CD4-positive, alpha-beta T cell treated with Interferon gamma for 1 hour (primary cell): ENCODE measurements at places on chromosomes 4 and X.

GRCh38 chrX:150450519-150451177 is 87.5 kb downstream of the MAMLD1 start:
- DNase-seq, result no peak

DNA sequence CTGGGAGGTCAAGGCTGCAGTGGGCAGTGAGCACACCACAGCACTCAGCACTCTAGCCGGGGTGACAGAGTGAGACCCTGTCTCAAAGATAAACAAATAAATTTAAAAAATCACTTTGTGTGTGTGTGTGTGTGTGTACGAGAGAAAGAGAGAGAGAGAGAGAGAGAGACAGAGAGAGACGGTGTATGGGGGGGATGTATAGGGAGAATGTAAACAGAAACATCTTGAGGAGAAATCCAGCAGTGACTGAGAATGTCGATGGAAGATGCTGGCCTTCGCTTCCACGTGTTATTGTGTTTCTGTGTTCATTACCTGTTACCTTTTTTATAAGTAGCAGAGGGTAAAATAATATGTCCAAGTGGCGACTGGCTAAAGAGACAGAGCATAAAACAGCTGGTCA is 23.6 kb upstream of the RBPJ start:
- no peak for DNase-seq

DNA sequence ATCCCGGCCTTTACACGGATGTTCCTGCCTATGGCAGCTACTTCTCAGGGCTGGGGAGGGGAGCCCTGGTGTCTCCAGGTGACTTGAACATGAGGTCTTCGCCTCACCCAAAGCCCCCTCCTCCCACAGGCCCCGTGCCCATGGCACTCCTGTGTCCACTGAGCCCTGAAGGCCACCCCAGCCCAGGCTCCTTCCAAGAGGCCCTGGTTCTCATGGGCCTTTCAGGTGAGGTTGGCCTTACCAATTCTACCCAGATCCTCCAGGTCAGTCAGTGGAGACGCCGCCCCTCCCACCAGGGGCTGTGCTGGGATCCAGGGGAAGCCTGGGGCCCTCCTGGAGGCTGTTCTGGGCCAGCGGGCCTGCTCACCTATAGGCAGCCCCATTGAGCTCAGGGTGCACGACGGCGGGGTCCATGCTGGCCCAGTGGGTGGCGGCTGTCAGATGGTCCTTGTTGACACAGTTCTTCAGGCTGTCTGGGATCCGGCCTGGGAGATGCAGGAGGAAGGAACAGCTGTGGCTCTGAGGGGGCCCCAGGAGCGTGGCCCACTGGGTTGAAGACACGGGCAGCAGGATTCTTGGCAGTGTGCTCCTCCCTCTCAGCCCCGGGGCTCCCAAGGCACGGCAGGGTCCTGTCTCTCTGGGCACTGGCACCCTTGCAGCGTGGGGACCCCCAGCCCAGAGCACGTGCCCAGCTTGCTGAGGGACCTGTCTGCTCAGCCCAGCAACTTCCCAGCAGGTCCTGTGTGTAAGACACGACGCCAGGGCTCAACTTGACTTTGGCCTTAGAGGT is 36.2 kb downstream of the CTBP1 start:
- no peak for DNase-seq

DNA sequence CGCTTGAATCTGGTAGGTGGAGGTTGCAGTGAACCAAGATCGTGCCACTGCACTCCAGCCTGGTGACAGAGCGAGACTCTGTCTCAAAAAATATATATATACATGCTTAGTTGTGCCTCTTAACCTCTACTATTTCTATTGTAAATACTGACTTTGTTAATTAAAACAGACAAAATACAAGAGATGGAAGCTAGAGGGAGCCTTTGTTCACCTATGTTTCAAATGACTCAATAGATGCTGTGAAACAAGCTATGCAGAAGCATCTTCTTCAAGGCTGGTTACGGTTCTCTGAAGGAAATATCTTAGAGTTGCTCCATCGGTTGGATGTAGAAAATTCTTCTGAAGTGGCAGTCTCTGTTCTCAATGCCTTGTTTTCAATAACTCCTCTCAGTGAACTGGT is 6.2 kb downstream of the NCAPG start:
- no peak for DNase-seq

- no peak for DNase-seq
These were observed 195.9 kb downstream of the SHOX start for GRCh38 chrX:826448-826847.

- no peak for DNase-seq
These were observed 504 bp downstream of the PRRG3 start for GRCh38 chrX:151695583-151696340.

- no peak for DNase-seq
These were observed 173.0 kb downstream of the COX18 start for GRCh38 chr4:72896515-72896914.

DNA sequence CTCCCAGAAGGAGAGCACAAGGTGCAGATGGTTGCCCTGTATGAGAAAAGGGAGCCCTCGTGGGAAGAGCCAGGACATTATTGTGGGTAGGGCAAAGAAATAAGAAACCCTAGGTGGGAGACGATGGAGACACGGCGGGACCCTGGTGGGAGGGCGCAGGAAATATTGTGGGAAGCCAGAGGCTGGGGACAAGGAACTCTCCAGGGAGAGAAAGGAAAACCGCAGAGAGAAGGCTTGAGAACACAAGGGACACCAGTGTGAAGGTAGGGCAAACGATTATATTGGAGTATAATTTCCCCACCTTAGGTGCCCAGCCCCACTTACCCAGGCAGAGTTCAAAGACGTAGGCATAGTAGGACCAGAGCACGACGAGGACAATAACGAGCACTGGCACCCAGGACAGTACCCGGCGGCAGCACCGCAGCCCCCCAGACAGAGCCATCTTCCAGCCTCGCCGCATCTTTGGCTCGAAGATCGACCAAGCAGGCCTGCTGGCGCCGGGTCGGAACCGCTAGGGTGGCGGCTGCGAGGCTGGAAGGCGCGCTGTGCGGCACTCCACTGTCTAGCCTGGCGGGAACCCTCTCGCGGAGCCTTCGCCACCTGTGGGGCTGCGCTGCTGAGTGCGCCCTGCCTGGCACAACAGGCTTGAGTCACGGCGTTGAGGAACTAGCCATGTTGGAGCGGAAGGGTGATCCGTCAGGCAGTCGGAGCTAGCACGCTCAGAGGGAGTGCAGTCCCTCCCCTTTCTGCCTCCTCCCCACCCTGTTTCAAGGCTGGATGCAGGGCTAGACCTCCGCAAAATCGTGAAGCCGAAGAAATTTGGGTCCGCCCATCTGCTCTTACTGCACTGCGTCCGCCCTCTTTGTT is at the start of gene ZDHHC15:
Gene ZDHHC15, minus strand, starts transcription at position 473 of the 867 bp plus-strand sequence. Its CDS starts 13 bp downstream, at position 460.
- peak; percentile 30 for DNase-seq

- DNase-seq, result no peak
These were observed 43.9 kb downstream of the UGT2B10 start for GRCh38 chr4:68859655-68860054.

- no peak for DNase-seq
These were observed 104.0 kb downstream of the PHEX start for GRCh38 chrX:22135994-22136684.

DNA sequence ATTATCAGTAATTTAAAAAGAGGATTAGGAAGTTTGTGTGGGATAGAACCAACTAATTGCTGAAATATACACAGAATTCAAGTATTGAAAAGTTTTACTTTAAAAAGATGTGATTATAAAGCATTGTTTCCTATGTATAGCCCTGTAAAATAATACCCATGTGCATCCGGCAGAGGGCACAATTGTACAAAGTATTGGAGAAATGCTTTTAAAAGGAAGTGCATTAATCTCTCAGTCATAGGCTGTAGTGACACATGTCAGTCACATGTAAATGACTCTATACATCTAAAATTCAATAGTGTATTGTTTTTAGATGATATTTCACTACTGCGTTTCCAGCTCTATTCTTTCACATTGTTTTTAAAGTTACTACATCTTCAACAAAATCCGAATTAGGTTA is 9.7 kb upstream of the GEMIN8 start:
- DNase-seq, result peak; percentile 37

- no peak for DNase-seq
These were observed 6.3 kb upstream of the CSN3 start for GRCh38 chr4:70236125-70236524.

DNA sequence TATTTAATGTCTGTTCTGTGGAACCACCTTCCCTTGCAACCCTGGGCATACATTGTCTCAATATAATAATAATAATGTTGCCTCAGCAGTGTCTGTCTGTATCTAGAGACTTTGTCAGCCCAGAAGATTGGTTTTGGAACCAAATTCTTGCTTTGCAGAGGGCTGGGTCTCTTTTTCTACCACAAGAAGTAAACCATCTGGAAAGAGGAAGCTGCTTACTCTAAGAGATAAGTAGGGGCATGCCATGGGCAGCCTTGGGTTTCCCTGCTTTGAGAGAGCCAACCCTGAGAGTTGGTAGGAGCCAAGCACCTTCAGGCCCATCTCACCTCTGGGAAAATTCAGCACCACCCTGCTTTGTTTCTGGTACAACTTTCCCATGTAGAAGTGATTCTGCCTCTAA is 27.0 kb downstream of the TMEM31 start:
- DNase-seq, result no peak

- DNase-seq, result no peak
These were observed 512.4 kb upstream of the KLHL4 start for GRCh38 chrX:87005183-87005582.

DNA sequence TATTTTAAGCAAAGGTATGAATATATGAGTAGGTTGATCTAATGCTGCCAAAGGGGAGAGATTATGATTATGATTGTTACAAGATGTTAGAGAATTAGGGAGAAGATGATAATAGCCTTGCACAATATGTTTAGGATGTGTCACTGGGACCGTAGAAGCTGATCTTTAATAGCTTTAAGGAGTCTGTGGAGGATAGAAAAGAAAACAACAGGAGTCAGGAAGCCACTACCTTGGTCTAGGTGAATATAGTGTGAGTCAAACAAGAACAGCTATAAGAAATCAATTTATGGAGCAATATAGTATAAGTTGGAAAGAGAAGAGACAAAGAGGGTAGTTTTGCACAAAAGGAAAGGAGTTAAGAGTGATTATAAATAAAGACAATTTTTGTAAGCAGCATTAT is 232.7 kb downstream of the FSTL5 start:
- DNase-seq, result no peak

GRCh38 chr4:79413032-79413885 is 5.2 kb upstream of the GK2 start:
- no peak for DNase-seq

DNA sequence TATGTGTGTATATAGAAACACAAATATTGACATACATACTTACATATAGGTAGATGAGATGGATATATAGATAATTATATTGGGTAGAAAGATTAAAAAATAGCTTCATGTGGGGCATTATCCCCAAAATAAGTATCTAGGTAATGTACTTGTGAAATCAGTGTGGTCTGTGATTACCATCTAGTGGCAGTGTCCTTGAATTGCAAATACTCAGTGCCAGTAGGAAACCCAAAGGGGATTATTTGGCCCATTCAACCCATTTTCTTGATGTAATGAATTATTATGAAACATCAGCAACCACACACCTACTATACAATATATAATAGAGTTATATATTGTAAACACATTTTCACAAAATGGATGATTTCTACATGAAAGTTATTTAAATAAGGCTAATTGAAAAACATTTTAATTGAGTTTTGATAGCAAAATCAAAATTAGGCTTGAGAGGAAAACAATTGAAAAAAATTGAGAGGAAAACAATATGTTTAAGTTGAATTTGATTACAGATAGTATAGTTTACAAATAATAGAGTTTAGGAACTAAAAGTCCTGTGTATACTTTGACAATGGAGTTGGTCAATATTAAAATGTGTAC is 389.4 kb downstream of the GALNTL6 start:
- no peak for DNase-seq

GRCh38 chr4:5447755-5448154 is 260.6 kb downstream of the EVC2 start:
- DNase-seq, result no peak

DNA sequence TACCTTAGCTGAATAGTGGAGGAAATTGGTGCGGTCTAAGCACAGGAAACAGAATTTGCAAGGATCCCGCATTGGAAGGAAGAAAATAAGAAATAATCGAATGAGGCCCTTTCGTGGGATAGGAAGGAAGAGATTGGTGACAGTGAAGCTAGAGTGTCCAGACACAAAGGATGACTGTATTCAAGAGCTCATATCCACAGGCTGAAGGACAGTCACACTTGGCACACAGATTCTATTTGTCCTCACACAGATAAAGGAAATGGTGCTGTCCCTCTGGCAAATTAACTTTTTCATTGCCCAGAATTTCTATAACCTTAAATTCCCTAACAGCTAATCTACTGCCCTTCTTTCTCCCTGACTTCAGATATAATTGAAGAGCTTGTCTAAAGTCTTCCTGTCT is 2188.9 kb upstream of the TENM3 start:
- DNase-seq, result no peak

DNA sequence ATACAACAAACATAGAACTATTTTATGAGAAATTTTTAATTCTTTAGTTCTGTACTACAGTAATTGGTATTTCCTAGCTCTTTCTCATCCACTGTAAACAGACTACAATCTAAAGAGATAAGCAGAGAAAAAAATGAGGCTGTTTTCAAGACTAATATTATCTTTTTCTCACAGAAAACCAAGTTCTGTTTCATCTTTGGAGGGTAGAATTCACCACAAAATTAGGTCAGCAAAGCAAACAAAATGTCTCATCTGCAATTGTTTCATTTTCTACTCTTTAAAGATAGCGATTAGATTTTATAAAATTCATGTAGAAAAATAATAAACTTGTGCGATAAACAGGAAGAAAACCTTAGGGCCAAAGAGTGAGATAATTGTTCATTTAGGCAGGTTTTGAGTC is 10.8 kb downstream of the APOO start:
- no peak for DNase-seq

- DNase-seq, result no peak
These were observed 58.5 kb upstream of the NUDT6 start for GRCh38 chr4:122980860-122981259.

DNA sequence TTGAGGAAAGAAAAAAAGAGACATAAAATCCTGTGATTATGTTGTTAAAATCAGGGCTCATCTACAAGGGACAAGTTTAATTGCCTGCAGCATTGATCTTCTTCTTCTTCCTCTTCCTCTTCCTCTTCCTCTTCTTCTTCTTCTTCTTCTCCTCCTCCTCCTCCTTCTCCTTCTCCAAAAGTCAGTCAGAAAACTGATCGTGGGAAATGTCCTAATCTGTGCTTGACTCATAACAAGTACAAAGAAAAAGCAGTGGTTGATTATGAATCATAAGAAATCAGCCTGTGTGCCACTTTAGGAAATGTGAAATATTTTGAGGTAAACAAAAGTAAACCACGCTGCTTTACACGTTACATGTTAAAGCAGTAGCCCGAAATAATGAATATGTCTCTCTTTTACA is 2.7 kb upstream of the ATP10D start:
- DNase-seq, result no peak

- DNase-seq, result no peak
These were observed 965.9 kb upstream of the DIAPH2 start for GRCh38 chrX:95718746-95719145.

DNA sequence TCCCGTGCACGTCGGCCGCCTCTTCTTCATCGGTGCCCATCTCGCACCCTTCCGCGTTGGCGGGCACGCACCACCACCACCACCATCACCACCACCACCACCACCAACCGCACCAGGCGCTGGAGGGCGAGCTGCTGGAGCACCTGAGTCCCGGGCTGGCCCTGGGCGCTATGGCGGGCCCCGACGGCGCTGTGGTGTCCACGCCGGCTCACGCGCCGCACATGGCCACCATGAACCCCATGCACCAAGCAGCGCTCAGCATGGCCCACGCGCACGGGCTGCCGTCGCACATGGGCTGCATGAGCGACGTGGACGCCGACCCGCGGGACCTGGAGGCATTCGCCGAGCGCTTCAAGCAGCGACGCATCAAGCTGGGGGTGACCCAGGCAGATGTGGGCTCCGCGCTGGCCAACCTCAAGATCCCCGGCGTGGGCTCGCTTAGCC is 1.4 kb downstream of the POU4F2 start:
- no peak for DNase-seq

GRCh38 chr4:825063-825970 is 612 bp downstream of the CPLX1 start:
- DNase-seq, result no peak
